ENCODE measurements at places on chromosomes 13 and 19. TPM values are rescaled to one million over a fixed set of nuclear protein-coding genes. Genes with fewer than 3 reads are reported as not detected.

SLC10A2 gene
- total RNA-seq, result not detected

TMEM150B gene
- not detected for total RNA-seq

DNA sequence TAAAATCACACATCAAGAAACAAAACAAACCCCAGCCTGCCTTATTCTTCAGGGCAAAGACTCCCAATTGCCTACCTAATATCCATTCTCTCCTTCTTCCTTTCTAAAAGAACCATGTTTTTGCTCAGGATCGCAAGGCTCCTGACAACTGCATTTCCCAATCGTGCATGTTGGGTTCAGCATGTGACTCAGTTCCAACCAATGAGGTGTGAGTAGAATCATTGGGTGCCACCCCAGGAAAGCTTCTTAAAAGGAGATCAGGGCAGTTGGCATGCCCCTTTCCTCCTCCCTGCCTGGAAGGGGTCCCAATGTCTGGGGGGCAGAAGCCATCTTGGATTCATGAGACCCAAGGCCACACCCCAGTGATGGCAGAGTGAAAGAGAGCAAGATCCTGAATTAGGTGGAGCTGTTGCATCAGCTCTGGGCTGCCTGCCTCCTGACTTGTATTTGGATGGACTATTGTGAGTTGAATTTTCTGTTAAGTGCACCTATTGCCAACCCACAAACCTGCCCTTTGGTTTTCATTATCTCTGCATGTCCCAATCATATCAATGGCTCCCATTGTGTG lies 26.0 kb upstream of the UBAC2 start:
- DNase-seq, result no peak

CDK8 gene
- total RNA-seq, result 19.7 TPM

KCNRG gene
- 0.18 TPM for total RNA-seq

- DNase-seq, result no peak
Observed at GRCh38 chr13:71483733-71484132, 383.3 kb downstream of the DACH1 start.

DACT3 gene
- total RNA-seq, result 6.1 TPM

ATP4B gene
- total RNA-seq, result not detected

GRCh38 chr13:29210676-29211075 lies 384.8 kb downstream of the SLC7A1 start:
- no peak for DNase-seq

SNRPA gene
- 281 TPM for total RNA-seq

GRCh38 chr13:114148521-114148855 lies 16.1 kb upstream of the RASA3 start:
- peak; percentile 93 for DNase-seq

COMP gene
- not detected for total RNA-seq

SLITRK1 gene
- not detected for total RNA-seq

ENOX1 gene
- total RNA-seq, result 0.09 TPM

CATSPERD gene
- not detected for total RNA-seq

DNA sequence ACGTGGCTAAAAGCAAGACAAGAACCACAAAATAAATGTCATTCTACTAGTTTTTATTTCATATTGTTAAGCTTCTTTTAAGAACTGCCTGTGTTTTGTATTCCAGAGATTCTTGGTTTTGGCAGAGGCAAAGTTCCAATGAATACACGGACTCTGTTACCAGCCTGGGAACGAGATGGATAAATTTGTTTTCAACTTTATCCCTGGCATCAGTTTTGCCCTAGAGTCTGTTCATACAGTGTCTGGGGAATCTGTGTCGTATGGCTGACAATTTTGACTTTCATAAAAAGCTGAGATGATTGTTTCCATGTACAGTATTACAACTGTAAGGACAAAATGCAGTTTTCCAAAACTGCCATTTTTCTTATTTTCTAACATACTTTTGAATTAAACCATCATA lies 327.6 kb downstream of the TBC1D4 start:
- DNase-seq, result no peak

GRCh38 chr19:46954993-46955812 lies 64.4 kb upstream of the NPAS1 start:
- peak; percentile 51 for DNase-seq

DNA sequence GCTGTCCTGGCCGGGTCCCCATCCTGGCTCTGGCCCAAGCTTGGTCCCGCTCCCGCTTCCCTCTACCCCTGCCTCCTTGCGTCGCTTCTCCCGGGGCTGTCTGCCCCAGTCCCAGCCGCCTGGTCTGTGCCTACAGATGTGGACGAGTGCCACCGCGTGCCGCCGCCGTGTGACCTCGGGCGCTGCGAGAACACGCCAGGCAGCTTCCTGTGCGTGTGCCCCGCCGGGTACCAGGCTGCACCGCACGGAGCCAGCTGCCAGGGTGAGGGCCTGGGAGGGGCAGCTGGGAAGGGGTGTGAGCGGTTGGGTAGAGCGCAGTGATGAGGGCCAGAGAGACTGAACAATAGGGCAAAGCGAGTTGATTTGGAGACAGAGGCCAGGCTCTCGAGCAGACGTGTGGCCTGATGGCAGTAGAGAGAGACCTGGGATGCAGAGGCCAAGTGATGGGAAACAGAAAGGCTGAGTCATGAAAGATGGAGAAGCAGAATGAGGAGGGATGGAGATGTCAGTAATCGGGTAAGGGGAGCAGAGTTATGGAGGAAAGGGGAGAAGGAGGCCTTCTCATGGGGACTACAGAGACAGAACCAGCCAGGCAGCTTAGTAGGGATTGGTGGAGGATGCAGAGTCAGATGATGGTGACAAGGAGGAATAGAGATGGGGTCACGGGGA lies 9.4 kb downstream of the LTBP4 start:
- peak; percentile 75 for DNase-seq

AMER2 gene
- total RNA-seq, result not detected

DNA sequence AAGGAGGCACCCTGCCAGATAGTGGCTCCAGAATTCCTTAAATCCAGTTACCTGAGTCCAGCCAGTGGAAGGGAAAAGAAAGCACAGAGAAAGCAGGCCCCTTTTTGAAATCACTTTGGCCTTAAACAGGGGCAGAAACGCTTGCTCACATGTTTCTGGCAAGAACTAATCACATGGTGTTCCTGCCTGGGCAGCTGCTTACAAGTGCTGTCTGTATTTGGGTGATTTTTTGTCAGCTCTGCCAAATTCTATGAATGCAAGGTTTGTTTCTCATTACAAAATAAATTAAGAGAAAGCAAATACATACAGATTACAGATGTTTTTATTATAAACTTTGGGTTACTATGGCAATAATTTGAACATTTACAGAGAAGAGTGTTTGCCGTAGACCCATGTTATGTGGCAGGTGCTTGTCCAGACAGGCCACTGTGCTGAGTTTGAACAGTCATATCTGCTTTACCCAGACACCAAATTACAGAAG lies 1237.8 kb downstream of the SLITRK5 start:
- no peak for DNase-seq

DNA sequence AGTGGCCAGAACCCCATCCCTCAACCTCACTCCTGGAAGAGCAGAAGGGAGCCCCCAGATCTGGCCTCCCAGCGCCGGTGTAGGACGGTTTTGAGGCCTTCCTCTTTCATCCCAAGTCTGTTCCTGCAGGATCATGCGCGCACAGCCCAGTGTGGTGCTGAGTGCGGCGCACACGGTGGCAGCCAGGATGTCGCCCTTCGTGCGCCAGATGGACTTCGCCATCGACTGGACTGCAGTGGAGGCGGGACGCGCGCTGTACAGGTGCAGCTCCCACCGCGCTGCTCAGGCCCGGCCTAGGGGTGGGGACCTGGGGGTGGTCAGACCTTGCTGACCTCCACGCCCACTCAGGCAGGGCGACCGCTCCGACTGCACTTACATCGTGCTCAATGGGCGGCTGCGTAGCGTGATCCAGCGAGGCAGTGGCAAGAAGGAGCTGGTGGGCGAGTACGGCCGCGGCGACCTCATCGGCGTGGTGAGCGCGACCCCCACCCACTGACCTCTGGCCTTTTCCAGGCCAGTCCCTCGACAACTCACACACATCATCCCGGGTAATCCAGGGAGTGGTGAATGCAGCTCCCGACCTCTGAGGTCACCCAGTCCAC lies 14.8 kb downstream of the PNPLA6 start:
- DNase-seq, result no peak

DNA sequence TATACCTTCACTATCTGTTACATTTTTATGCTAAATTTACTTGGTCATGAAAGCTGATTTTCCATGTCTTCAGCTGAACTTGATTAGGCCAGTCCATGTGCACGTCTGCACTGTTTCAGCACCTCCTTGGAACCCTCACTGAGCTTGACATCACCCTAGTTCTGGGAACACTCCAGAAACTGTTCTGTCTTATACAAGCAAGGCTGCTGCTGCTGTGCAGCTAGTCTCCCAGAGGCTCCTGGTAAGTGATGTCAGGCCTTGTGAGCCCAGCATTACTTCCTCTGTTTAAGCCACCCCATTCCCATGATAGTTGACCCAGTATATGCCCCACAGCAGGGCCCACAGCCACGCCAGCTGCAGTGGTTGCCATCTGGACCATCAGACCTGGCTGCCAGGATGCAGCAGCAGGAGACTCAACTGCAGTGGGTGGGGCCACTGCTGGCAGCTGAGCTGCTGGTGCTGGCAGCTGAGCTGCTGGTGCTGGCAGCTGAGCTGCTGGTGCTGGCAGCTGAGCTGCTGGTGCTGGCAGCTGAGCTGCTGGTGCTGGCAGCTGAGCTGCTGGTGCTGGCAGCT lies 90.5 kb upstream of the AKAP11 start:
- DNase-seq, result no peak

CADM4 gene
- 0.38 TPM for total RNA-seq

DNA sequence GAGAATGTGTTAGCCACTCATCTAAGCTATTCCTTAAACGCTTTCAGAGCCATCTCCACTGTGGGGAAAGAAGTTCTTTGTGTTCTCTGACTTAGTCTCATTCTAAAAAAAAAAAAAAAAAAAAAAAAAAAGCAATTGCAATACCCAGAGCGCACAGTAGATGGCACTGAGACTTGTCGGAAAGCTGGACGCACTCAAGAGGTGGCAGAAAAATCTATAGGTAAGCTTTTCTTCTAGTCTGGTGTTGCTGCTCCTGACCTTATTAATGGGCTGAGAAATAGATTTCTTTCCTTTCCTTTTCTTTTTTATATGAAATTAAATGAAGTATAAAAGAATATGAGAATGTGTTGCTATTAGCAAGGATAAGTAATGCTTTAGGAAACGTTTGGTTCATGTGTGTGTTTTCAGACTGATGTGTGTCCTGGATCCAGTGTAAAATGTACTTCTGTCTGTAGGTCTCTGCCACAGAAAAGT lies 4.7 kb upstream of the GJB2 start:
- DNase-seq, result peak; percentile 28
